Cardiac muscle cell (in vitro differentiated cells and primary cell): ENCODE measurements at places on chromosomes 5 and 9.
A peak's percentile ranks its signal among the peaks of the same experiment; 100 is the strongest.

DNA sequence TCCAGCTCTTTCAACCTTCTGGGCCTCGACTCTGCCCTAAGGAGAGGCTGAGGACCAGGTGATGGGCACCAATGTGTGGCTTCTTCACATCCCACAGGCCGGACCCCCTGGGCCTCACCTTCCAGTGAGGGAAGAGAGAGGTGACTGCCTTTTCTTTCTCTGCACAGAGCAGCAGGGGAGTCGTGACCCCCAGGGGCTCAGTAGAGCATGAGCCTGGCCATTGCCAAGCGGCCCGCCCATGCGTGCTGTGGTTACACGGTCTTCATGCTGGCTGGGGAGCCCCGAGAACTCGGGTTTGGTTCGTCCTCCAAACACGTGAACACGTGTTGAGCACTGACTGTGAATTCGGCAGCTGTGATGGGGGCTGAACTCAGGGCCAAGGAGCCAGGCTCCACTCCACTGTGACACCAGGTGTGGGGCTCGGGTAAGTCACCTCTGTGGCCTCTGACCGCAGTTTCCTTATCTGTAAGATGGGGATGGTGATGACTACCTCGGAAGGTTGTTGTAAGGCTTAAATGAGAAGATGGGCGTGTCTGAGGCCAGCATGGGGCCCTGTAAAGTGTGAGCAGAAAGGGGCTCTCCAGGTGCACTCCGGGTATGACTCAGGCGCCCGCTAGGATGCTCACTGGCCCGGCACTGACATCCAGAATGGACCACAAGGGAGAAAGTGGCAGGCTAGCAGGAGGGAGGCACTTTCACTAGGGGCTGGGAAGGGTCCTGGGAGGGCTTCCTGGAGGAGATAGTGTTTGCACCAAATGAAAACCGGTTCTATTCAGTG lies 13.4 kb upstream of the GRHPR start:
- no peaks in the 10 kb centered on the region for H3K27me3 ChIP-seq
- no peaks in the 10 kb centered on the region for H3K36me3 ChIP-seq
- H3K4me1 ChIP-seq, result peaks cover 8% of the 10 kb centered on the region

GRCh38 chr9:32606811-32607210 lies 28.7 kb downstream of the TAF1L start:
- H3K4me1 ChIP-seq, result no peaks in the 10 kb centered on the region
- no peak overlapping the region for H3K27ac ChIP-seq
- no peak overlapping the region for H3K4me3 ChIP-seq
- no peaks in the 10 kb centered on the region for H3K27me3 ChIP-seq

DNA sequence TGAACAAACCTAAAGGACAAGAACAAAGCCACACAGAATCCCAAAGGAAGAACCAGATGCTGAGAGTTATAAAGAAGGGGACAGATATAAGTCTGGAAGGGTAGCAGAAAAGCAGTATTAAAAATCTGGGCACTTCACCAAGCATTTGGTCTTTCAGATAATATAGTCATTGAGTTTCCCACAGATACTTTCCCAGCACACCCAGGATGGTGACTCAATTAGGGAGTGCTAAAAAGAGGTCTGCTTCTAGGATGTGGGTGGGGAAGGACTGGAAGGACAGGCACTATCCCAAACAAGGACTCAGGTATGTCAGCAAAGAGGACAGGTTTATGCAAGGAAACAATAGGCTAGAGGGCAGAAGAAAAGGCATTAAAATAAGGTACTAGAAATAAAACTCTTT lies 59.3 kb downstream of the DIAPH1 start:
- no peaks in the 10 kb centered on the region for H3K36me3 ChIP-seq
- H3K27ac ChIP-seq, result peak overlapping the region; percentile 97
- no peaks in the 10 kb centered on the region for H3K27me3 ChIP-seq
- peak; percentile 73 for DNase-seq
- H3K4me1 ChIP-seq, result peaks cover 14% of the 10 kb centered on the region
- H3K4me3 ChIP-seq, result no peak overlapping the region

GRCh38 chr9:19030899-19031298 lies 2.1 kb downstream of the SAXO1 start:
- no peak for DNase-seq
- H3K4me3 ChIP-seq, result no peak overlapping the region
- H3K36me3 ChIP-seq, result no peaks in the 10 kb centered on the region
- no peaks in the 10 kb centered on the region for H3K27me3 ChIP-seq
- no peak overlapping the region for H3K27ac ChIP-seq

DNA sequence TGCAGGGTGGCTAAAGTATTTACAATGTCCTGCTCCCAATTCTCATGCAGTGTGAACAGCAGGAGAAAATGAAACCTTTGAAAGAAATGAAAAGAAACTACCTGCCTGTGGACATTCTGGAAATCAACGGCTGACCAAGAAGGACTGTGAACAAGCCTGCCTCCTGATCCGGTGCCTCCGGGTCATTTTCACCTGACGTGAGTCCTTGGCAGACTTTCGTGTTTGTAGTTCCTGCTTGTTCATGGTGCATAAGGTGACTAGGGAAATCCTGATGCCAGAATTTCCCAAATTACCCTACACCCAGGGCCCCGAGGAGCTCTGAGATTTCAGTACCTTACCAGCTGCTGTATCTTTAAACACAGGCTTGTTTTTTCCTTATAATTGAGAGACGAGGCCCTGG lies 317.5 kb downstream of the TLE1 start:
- H3K36me3 ChIP-seq, result no peaks in the 10 kb centered on the region
- DNase-seq, result no peak
- no peak overlapping the region for H3K27ac ChIP-seq
- H3K4me3 ChIP-seq, result no peak overlapping the region
- no peaks in the 10 kb centered on the region for H3K27me3 ChIP-seq

- no peak overlapping the region for H3K27ac ChIP-seq
- no peak for DNase-seq
- peaks cover 23% of the 10 kb centered on the region for H3K4me1 ChIP-seq
- no peaks in the 10 kb centered on the region for H3K27me3 ChIP-seq
- H3K4me3 ChIP-seq, result no peak overlapping the region
- H3K36me3 ChIP-seq, result no peaks in the 10 kb centered on the region
These were observed 51.5 kb downstream of the PIK3R1 start for GRCh38 chr5:68267066-68267465.

GRCh38 chr5:83471405-83472212 lies at the start of gene VCAN:
VCAN (plus strand) TSS chr5:83471744; CDS start chr5:83483519, 11,775 bp downstream.
- no peaks in the 10 kb centered on the region for H3K27me3 ChIP-seq
- peak within 1 kb of the TSS; percentile 90 for H3K4me3 ChIP-seq
- H3K4me1 ChIP-seq, result peaks cover 19% of the 10 kb centered on the region
- no peaks in the 10 kb centered on the region for H3K36me3 ChIP-seq

- no peaks in the 10 kb centered on the region for H3K4me1 ChIP-seq
- no peak for DNase-seq
- no peaks in the 10 kb centered on the region for H3K27me3 ChIP-seq
- H3K36me3 ChIP-seq, result no peaks in the 10 kb centered on the region
These were observed 31.9 kb downstream of the IRF1 start for GRCh38 chr5:132458651-132459030.

GRCh38 chr9:36470643-36471290 lies 70.7 kb upstream of the RNF38 start:
- H3K27me3 ChIP-seq, result no peaks in the 10 kb centered on the region
- peak overlapping the region; percentile 77 for H3K27ac ChIP-seq
- DNase-seq, result no peak
- H3K36me3 ChIP-seq, result no peaks in the 10 kb centered on the region
- no peak overlapping the region for H3K4me3 ChIP-seq
- peaks cover 13% of the 10 kb centered on the region for H3K4me1 ChIP-seq

GRCh38 chr5:95701074-95701473 lies 18.3 kb upstream of the SPATA9 start:
- H3K4me3 ChIP-seq, result no peak overlapping the region
- H3K27ac ChIP-seq, result no peak overlapping the region
- DNase-seq, result no peak

GRCh38 chr9:134888603-134889190 lies 8.1 kb downstream of the FCN2 start:
- no peak overlapping the region for H3K4me3 ChIP-seq
- no peaks in the 10 kb centered on the region for H3K36me3 ChIP-seq
- no peak overlapping the region for H3K27ac ChIP-seq
- no peaks in the 10 kb centered on the region for H3K27me3 ChIP-seq
- H3K4me1 ChIP-seq, result no peaks in the 10 kb centered on the region

- H3K4me1 ChIP-seq, result no peaks in the 10 kb centered on the region
- H3K4me3 ChIP-seq, result no peak overlapping the region
- H3K27ac ChIP-seq, result no peak overlapping the region
- H3K36me3 ChIP-seq, result no peaks in the 10 kb centered on the region
- DNase-seq, result no peak
- H3K27me3 ChIP-seq, result no peaks in the 10 kb centered on the region
These were observed 1231.1 kb upstream of the ACO1 start for GRCh38 chr9:31153250-31153840.

DNA sequence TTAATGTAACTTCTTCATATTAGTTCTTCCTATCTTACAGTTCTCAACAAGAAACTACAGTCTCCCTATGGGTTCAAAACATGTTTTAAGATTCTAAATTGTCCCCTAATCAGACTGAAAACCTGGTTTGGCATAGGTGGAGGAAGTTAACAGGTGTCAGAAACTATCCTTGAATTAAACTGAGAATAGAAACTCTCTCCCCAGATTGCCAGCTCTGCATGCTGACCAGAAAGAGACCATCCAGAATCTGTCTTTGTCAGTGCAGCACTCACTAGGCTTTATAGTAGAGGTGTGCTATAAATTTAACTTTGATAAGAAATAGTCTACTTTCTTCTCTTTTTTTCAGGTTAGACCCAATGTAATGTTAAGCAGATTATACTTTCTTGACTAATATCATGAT lies 63.8 kb downstream of the BNC2 start:
- H3K27me3 ChIP-seq, result peaks cover 87% of the 10 kb centered on the region
- H3K36me3 ChIP-seq, result no peaks in the 10 kb centered on the region
- DNase-seq, result no peak
- H3K27ac ChIP-seq, result no peak overlapping the region

DNA sequence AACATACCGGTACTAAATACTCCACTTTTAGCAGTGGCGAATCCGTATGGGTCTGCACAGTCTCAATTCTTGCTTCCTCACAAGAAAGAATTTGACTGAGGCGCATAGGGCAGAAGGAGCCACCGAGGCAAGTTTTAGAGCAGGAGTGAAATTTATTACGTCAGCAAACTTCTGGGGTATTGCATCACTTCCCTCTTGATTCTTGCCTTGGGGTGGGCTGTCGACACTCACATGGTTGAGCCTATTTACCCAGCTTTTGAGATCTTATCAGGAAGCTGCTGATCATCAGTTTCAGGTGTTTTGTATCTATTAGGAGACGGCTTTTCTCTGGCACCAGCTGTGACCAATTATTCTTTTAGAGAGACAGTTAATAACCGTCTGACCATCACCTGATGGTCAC lies 111.5 kb upstream of the CCNH start:
- no peak for DNase-seq
- no peak overlapping the region for H3K27ac ChIP-seq
- H3K36me3 ChIP-seq, result no peaks in the 10 kb centered on the region
- H3K27me3 ChIP-seq, result no peaks in the 10 kb centered on the region
- H3K4me3 ChIP-seq, result no peak overlapping the region

DNA sequence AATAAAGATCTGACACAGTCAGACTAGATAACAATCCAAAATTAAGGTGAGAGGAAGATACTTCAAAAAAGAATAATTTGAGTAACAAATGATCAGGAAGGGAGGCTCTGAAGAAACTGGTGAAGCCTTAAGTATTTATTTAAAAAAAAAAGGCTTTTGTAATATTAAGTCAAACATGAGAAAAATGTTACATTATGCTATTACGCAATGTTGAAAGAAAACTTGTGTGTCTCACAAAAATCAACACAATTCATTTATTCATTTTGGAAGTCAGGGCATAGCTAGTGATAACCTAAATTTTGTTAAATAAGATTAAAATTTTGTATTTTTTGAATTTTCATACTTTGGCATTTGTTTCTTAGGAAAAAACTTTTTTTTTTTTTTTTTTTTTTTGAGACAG lies 28.2 kb downstream of the WDR41 start:
- no peak for DNase-seq
- no peak overlapping the region for H3K27ac ChIP-seq
- H3K4me1 ChIP-seq, result no peaks in the 10 kb centered on the region
- H3K4me3 ChIP-seq, result no peak overlapping the region

- no peaks in the 10 kb centered on the region for H3K36me3 ChIP-seq
- H3K4me3 ChIP-seq, result no peak overlapping the region
- H3K27ac ChIP-seq, result no peak overlapping the region
These were observed 828.9 kb downstream of the TLR4 start for GRCh38 chr9:118533101-118533500.

GRCh38 chr9:132877824-132878694 lies at the start of gene AK8:
AK8 (minus strand) TSS chr9:132878284; CDS start chr9:132878255, 29 bp downstream.
- H3K36me3 ChIP-seq, result no peaks in the 10 kb centered on the region
- no peaks in the 10 kb centered on the region for H3K4me1 ChIP-seq
- peak; percentile 82 for DNase-seq
- H3K27ac ChIP-seq, result no peak within 1 kb of the TSS

DNA sequence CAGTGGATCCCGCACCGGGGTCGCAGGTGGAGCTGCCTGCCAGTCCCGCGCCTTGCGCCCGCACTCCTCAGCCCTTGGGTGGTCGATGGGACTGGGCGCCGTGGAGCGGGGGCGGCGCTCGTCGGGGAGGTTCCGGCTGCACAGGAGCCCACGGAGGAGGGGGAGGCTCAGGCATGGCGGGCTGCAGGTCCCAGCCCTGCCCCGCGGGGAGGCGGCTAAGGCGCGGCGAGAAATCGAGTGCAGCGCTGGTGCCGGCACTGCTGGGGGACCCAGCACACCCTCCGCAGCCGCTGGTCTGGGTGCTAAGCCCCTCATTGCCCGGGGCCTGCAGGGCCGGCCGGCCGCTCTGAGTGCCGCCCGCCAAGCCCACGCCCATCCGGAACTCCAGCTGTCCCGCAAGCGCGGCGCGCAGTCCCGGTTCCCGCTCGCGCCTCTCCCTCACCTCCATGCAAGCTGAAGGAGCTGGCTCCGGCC lies 120.6 kb upstream of the MEF2C start:
- H3K4me1 ChIP-seq, result no peaks in the 10 kb centered on the region
- no peak overlapping the region for H3K27ac ChIP-seq
- no peaks in the 10 kb centered on the region for H3K36me3 ChIP-seq
- no peak overlapping the region for H3K4me3 ChIP-seq
- DNase-seq, result no peak
- H3K27me3 ChIP-seq, result no peaks in the 10 kb centered on the region

GRCh38 chr5:131952301-131952857 lies 6.9 kb upstream of the MEIKIN start:
- no peak for DNase-seq
- no peaks in the 10 kb centered on the region for H3K36me3 ChIP-seq
- H3K27ac ChIP-seq, result no peak overlapping the region
- no peaks in the 10 kb centered on the region for H3K4me1 ChIP-seq
- no peak overlapping the region for H3K4me3 ChIP-seq

DNA sequence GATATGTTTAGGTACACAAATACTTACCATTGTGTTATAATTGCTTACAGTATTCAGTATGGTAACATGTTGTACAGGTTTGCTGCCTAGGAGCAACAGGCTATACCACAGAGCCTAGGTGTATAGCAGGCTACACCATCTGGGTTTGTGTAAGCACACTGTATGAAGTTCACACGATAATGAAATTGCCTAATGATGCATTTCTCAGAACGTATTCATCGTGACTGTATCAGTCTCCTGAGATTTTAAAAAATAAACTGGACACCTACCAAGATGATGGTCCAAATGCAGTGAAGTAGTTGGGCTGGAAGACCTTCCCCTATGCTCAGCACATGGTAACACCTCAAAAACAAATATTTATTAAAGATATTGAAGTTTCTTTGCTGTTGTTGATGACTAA lies 103.3 kb upstream of the NFIB start:
- H3K27me3 ChIP-seq, result no peaks in the 10 kb centered on the region
- DNase-seq, result peak; percentile 72
- no peak overlapping the region for H3K27ac ChIP-seq
